ENCODE measurements at places on chromosomes 6 and 20.

GRCh38 chr6:146154197-146154596, 125.3 kb downstream of the GRM1 start:
- no peak for DNase-seq

- DNase-seq: no peak
These were observed 115.4 kb downstream of the SLX4IP start for GRCh38 chr20:10550204-10551118.

DNA sequence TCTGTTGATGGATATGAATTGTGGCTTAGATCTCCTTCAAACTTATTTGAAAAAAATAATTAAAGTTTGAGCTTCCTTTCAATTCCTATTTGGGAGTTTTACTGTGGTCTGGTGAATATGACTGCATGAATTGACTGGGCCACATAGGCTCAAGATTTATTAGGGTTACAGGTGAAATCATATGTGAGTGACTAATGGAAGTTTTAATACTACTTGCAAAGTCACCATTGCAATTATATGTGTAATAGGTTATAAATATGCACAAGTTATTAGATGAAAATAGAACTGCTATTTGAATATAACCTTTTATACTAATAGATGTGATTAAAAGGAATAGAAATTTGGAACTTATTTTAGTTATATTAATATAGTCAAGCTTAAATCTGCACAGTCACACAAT, 712.1 kb upstream of the MMS22L start:
- no peak for DNase-seq

DNA sequence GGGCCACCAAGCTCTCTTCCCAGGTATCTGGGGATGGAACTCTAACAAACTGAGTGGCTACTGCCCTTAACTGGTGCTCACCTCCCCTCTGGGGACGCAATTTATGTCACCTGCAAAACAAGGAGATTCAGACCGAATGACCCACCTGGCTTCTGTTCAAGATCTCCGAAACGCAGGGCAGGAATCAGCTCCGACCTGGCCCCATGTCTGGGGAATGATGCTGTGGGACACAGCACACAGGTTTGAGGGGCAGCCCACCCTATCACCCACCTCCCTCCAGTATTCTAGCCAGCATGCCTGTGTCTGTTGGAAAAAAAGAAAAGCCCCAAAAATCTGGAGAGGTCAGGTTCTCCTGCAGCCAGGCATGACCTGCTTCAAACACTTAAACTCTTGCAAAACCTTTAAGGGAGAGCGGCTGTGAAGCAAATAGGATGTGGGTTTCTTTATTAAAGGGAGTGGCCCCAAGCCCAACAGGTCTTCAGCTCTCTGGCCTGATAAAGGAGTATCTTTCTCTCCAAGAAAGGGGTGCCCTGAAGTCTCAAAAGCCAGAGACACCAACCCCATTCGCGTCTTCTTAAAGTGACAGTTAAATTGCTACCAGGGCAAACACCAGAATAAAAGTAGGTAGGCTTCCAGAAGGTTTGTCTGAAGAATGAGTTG, 6.4 kb downstream of the PREX1 start:
- DNase-seq: no peak

- no peak for DNase-seq
These were observed 2.8 kb upstream of the TOMM6 start for GRCh38 chr6:41784581-41785171.

DNA sequence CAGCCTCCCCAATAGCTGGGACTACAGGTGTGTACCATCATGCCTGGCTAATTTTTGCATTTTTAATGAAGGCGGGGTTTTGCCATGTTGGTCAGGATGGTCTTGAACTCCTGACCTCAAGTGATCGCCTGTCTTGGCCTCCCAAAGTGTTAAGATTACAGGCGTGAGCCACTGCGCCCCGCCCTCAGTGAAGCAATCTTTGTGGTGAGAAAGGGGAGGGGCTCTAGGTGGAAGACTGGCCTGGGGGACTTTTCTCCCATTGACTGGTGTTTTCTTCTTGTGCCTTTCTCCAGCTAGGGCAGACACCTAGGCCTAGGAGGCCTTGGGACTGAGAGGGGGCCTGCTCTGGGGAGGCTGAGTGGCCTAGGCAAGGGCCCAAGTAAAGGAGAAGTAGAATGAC, 84.1 kb downstream of the DNAAF9 start:
- no peak for DNase-seq

DNA sequence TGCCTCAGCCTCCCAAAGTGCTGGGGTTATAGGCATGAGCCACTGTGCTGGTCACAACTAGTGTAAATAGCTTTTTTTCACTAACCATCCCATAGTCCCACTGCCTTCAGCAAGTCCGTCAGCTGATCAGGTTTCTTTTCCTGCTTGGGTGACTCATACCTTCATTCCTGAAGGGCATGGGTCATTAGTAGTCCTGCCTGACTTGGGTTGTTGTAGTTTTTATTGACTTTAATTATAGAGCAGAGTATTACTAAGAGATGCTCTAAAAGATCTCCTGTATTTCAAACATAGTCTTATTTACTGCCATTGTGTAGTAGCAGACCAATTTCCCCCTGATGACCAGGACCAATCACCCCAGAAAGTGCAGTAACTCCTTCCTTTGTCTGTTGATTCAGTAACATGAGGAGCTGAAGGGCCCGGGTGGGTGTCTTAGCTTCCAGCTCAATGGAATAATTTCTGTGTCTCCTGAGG, 25.8 kb downstream of the HLA-C start:
- no peak for DNase-seq

DNA sequence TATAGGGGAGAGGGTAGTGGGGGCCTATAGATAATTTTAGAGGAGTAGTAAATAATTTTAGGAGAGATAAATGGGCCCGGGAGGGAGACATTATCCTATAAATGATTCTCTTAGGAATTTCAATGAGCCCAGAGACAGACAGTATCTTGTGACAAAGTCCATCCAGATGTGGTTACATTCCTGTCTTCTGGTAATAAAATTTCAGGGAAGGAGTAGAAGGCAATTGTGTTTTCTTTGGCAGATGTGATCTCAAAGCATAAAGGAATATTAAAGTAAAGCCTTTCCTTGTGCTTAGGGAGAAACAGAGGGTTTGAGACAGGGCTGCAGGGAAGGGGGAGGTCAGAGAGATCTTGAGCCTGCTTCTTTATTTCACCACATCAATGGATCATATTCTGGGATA, 979.8 kb upstream of the GJE1 start:
- no peak for DNase-seq

DNA sequence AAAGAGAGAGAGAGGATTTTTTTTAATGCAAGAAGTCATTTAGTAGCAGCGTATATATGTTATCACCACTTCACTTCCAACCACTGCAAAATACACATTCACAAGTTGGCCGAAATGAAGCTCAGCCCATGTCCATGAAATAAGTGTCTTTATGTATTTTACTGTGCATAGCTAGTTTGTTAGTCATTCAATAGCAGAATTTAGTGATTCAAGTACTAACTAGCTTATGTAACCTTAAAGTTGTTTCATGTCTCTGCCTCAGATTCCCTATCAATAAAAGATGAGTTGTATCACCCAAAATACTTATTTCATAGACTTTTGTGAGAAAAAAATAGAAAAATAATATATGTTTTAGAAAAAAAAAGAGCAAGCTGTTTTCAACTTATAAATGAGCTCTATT, 153.7 kb upstream of the PRDM1 start:
- DNase-seq: no peak

DNA sequence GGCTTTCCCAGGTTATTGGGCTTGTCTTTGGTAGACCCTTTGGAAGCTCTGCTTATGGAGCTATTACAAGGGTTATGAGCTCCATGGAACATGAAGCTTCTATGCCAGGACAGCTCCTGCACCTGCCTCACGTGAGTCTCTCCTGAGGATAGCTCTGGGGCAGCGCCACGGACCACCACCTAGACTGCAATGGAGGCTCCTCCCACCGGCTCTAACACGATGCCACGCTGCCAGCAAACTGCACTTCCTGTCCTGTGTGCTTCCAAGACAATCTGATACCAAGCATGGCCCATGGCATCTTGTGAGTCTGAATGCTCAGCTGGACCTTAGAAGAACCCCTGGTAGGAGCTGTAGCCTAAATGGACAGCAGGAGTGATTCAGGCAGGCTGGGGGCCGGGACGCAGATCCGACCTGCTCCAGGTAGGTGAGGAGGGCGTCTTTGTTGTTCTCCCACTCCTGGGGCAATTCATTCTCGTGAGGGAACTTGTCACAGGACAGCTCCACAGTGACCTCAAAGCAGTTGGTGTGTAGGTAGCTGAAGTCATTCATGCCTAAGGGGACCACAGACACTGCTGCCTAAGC, 5.5 kb downstream of the CPXM1 start:
- DNase-seq: no peak

- DNase-seq: no peak
These were observed 8.9 kb downstream of the HELZ2 start for GRCh38 chr20:63565021-63565698.

DNA sequence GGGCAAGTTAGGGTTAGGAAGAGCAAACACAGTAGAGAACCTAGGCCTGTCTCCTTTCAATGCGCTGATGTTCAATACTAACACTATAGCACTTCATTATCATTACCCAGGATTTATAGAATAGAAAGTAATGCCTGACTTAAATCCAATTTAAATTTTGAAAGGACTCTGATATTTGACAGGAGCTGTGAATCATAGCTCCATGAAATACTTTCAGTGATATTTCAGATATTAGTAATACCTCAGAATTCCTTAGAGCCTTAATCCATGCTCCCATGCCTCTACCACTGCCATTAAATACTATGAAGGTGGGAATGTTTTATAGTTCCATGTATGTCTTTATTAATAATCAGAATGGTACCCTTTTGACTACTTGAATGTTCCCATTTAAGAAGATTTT, 530.2 kb downstream of the BCKDHB start:
- DNase-seq: no peak

GRCh38 chr6:69729870-69730449, 66.8 kb downstream of the LMBRD1 start:
- DNase-seq: no peak

DNA sequence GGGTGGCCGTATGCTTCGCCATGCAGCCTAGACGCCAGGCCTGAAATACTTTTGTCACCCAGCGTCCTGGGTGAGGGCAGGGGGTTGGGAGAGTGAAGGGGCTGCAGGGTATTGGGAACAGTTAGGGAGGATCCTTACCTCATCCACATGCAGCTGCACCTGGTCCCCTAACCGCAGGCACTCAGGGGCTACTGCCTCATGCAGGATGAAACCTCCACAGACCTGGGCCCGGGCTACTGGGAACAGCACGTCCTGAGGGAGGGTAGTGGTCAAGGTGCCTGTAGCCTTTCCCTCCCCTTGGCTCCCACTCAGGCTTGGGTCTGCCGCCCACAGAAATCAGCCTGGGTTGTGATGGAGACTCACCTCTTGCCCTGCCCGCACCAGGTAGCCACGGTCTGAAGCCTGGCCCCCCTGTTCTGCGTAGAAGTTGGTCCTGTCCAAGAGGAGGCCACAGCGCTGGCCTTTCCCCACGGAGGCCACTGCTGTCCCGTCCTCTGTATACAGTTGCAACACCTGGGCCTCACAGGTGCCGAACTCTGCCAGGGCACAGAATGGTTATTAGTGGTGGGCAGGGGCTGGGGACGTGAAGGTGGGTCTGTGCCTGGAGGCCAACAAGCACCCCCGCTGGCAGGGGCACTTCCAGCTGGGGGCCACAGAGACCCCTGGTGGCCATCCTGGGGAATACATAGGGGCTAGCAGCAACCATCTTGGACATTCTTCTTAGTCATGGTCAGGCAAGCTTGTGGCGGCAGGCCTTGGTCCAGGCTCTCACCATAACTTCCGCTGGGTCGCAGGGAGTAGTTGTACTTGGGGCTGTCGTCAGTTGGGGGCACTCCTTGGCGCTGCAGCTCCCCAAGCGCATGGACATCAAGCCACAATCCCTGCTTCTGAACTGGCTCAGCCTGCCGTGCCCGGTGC, 8.6 kb downstream of the AARS2 start:
- DNase-seq: no peak

- DNase-seq: no peak
These were observed 35.1 kb upstream of the FKBP1C start for GRCh38 chr6:63176181-63176580.

DNA sequence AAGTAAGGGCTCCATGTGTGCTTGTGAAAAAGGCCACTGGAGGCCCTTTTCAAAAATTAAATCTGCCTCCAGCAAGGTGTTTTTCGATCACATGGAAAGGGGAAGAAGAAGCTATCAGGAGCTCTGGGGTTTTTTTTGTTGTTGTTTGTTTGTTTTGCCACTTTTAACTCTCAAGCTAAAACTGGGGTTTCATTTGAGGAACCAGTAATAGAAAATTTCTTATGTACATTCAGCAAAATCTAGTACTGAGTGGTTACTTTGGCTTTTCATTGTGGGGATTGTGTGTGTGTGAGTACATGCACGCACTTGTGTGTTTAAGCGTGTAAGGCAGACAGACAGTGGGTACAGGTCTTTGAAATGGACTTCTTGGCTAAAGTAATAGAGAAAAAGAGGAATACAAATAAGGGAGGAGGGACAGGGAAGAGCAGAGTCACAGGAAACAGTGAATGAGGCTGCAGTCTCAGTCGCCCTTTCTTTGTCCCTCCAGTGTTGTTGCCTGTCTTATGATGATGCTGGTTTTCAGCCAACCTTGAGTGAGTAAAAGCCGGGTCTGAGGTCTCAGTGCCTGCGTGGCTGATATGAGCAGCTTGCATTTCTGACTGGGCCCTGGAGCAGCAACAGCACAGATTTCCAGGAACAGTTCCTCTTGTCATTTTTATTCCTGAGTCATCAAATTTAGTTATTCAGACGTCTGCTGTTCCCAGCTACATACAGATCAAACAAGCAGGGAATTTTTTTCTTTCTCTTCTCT, 26.2 kb downstream of the SLC16A10 start:
- DNase-seq: no peak

DNA sequence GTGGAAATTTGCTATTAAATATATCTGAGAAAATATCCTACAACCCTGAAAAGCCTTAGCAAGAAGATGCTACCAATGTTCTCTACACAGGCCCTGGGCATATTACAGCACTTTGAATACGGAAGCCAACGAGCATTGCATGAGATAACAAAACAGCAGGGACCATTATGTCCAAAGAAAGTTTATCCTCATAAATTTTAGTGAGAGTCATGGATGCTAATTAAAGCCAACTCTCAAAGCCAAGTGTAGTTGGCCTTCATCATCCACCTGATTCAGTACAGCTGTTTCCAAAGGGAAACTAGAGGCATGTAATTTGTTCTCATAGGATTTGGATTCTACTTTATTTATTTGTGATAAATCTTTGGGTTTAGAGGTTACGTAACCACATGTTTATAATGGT, 564.8 kb downstream of the RFPL4B start:
- DNase-seq: no peak

DNA sequence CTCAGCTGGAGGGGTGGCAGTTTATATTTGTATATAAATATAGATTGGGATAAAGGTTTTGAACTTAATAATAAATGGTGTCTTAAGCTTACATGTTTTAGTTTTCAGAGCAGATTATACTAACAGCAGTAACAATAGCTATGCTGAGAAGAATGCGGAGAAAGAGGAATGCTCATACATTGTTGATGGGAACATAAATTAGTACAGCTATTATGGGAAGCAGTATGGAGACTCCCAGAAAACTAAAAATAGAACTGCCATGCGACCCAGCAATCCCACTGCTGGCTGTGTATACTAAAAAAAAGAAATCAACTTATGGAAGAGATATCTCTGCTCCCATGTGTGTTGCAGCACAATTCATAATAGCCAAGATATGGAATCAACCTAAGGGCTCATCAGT, 127.9 kb downstream of the BCKDHB start:
- DNase-seq: no peak

- no peak for DNase-seq
These were observed 132.0 kb upstream of the CARMIL1 start for GRCh38 chr6:25147223-25147622.
